NCI-H2081 (cell line): ENCODE measurements at places on chromosomes 5 and 9.

- no peak for DNase-seq
Observed at GRCh38 chr9:98078895-98079294, 22.4 kb downstream of the NANS start.

- DNase-seq: no peak
Observed at GRCh38 chr5:131217791-131218190, 46.1 kb upstream of the CDC42SE2 start.

DNA sequence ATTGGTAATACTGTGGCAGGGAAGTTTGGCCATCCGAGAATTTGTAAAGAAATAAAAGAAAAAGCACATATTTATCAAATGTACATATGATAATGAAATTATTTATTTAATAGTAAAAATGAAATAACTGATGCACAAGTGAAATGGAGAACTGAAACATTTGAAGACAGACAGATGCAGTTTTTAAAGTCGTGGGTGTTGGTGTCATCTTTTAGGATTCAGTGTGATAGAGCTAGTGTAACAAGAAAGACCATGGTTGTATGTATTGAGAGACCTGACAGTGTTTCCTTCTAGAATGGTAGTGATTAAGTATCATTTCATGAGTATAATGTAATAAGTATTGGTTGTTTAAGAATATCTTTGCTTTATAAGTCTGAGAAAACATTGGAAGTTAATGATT lies 2.4 kb downstream of the SEC61B start:
- no peak for DNase-seq

DNA sequence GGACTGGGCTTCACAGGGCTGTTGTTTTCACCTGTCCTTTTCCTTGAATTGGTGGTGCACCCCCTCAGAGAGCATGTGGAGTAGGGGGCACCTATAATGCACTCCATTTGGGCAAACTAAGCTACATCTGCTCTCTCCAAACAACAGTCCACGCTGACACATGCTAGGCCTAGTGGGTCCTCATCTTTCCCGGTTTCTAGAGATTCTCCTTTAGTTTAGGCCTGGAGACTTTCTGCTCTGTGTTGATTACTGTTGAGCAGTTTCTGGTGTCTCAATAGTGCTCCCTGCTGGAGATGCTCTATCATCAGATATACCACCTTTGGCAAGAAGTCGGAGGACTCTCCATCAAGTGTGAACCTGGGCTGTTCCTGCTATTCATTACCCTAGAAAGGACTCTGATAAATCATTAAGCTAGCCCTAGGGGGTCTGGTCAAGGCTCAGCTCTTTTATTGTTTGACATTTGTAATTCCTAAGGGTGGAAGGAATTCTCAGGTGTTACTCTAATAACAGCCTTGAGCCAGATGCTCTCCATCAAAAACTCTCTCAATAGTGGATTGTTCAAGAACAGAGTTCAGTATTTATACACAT lies 64.0 kb upstream of the FYB1 start:
- peak; percentile 95 for DNase-seq

DNA sequence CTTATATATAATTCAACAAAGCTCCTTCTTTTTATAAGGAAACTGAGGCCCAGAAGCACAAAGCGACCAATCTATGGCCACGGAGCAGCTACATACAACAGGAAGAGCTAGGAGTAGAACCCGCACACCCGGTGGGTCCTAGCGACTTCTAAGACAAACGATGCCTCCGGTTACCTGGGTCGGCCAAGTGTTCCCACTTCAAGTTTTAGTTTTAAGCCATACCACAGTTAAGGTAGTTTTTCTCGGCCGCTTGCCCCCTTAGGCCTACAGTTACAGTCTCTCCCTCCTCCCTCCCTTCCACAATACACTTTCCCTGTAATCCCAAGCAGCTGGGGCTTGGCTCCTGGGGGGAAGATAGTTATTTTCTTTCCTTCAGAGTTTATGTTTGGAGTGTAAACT lies 533 bp downstream of the SREK1IP1 start:
- no peak for DNase-seq
